ENCODE measurements at places on chromosomes 3 and 15.
A peak's percentile ranks its signal among the peaks of the same experiment; 100 is the strongest.

- no peak for DNase-seq
Observed at GRCh38 chr3:114333180-114333922, 39.5 kb downstream of the TIGIT start.

DNA sequence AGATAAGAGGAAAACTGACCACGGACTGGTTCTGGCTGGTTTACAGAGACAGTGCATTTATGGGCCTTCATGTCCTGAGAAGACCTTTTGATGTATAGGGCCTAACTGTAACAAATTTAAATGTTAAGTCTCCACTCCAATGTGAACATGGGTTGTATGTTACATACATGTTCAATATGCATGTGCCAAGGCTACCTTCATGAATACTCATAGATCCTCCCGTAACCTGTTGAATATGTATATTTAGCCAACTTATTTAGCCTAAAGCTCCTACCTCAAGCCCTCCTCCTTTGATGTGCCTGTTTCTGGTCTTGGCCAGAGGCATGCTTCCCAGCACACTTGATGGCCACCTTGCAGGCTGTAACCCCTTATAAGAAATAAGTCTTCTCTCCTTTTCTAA lies at the start of gene OR5H2:
Gene OR5H2, plus strand, starts transcription at position 301 of the 400 bp plus-strand sequence. CDS start 398 bp downstream, outside the sequence.
- no peak for DNase-seq

GRCh38 chr15:41866263-41866703 lies 27.6 kb downstream of the SPTBN5 start:
- no peak for DNase-seq

- DNase-seq: no peak
Observed at GRCh38 chr3:171225708-171226107, 199.2 kb upstream of the SLC2A2 start.

- DNase-seq: no peak
Observed at GRCh38 chr15:64610257-64610919, 150.0 kb downstream of the ZNF609 start.

- no peak for DNase-seq
Observed at GRCh38 chr3:28406241-28406640, 57.6 kb upstream of the AZI2 start.

GRCh38 chr3:51721062-51721745 lies 14.3 kb downstream of the GRM2 start:
- DNase-seq: no peak

GRCh38 chr3:46087871-46088270 lies 60.6 kb upstream of the XCR1 start:
- no peak for DNase-seq

GRCh38 chr3:172148702-172149565 lies 109.6 kb downstream of the FNDC3B start:
- DNase-seq: no peak

- DNase-seq: no peak
Observed at GRCh38 chr15:85726454-85726853, 68.3 kb downstream of the KLHL25 start.

DNA sequence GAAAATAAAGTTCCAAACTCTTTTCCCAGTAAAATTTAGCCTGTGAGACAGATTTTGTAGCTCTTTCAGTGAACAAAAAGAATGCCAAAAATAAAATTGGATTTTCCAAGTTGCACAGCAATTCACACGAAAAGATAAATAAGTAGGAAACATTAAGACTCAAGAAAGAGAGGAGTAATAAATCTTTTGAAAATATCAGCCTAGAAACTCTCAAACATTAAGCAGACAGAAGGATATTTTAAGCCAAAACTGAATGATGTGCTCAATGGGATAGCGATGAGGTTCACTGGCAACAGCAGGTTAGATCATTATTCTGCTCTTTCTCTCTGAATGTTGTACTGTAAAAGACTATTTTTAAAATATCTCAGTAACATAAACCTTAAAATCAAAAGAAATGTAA lies 115.0 kb downstream of the STAG1 start:
- DNase-seq: no peak

DNA sequence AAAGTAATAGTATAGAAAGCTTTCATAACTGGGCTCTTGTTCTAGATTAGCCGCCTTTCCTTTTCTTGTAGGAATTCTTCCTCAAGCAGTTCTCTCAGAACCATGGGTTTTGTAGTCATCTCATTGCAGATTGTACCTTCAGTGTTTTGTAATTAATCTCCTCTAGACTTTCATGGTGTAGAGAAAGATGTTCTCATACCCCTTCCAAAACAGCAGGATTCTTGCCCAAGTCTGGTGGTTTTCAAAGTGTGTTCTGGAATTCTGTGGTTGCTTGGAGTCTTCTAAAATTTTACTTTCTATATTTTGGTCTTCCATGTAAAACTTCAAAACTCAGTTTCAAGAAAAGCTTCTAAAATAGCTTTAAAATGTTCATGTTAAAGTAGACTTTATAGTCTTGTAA lies 293.8 kb downstream of the PTPRG start:
- DNase-seq: no peak

GRCh38 chr3:56494679-56495322 lies 26.5 kb upstream of the ERC2 start:
- DNase-seq: peak; percentile 63

DNA sequence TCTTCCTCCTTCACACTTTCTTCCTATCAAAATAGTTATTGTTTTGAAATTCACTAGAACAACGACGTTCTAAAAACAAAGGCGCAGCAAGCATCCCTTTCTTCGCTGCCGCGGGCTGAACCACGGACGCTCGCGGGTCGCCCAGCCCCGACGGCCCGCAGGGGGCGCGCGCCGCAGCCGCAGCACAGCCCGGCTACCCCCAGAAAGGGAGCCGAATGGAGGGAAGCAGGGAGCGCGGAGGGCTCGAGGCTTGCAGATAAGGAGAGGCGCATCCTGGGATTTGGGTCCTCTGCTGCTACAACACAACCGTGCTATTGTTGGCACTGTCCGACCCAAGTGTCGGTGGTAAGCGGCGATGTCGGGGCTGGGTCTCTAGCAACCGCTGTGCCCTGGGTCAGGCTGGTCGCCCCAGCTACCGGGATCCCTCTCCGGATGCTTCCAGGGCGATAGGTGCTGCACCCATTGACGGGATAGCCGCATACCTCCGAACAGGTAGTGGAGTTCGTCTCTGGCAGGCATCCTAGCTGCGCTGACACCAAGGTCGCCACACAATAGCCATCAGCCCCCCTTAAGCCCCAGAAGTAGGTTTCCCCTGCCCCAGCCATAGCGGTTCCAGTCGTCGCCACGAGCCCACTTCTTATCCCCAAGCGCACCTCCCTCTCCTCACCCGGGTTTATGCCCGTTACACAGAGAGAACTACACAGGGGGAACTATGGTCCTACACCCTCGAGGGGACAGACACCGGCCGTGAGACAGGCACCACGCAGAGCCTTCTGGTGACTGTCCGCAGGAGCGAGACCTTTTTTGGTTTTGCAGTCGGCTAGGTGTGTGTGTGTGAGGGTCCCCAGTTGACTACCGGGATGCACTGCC lies 6.0 kb downstream of the ONECUT1 start:
- DNase-seq: no peak

DNA sequence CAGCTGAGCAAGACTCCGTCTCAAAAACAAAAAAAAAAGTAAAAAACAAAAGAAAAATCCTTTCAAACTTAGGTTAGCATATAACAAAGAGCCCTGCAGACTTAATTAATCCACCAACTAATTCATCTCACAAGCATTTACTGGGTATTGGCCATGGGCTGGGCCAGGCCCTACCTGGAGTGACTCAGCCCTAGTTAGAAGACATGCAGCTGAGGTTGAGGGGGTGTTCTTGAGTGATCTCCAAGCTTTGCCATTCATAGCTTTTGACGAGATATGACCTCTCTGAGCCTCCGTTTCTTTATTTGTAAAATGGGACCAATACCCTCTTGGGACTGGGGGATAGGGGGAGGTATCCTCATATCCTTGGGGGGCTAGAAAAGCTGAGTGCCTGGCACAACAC lies 7.8 kb downstream of the FBXL22 start:
- no peak for DNase-seq

DNA sequence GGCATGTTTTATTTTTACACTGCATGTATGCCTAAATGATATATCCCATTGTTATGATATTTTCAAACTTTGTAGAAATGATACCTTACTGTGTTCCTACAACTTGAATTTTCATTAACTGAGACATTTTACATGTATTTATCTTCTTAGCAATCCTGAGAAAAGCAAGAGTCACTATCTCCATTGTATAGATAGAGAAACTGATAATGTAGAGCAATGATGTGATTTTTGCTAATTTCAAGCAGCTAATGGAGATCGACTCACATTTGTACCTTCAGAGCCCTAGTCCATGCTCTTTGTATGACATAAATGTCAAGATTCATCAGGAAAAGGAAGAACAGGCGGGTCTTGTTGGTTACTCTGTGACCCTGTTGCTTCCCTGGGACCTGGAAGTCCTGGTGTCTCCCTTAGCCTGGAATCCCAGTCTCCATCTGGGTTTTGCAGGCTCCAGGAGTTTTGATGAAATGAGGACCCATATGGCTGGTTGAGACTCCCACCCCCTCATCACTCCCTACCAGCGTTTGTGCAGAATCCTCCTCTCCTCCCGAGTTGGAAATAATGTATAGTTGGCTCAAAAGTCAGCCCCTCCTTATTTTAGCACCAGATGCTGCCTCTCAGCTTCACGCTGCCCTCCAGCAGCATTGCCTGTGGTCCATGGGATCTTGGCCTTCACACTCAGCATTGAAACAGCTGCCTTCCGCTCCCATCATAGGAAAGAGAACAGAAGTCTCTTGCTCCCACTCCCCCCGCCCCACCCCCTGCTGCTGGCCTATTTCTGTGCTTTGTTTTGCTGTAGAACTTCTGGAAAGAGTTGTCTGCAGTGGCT lies 67.1 kb downstream of the APBA2 start:
- no peak for DNase-seq

- no peak for DNase-seq
Observed at GRCh38 chr15:59817834-59818233, 128.7 kb upstream of the BNIP2 start.

- no peak for DNase-seq
Observed at GRCh38 chr15:70701891-70702568, 61.3 kb downstream of the UACA start.

DNA sequence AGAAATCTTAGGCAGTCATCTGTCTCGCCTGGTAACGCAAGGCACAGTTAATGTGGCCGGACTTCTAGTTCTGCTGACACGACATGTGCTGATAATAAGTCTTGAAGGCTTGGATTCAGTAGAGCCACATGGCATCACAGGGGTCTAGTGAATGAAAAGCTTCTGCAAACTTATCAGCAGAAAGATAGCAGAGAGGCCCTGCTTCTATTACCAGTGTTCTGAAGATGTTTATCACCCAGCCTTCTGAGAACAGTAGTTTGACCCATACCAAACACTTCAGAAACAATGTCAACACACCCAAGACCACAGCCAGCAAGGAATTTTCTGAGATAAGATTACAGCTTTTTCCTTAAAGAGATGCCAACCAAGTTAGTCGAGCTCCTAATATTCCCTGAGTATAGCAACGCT lies 102.7 kb upstream of the UMPS start:
- no peak for DNase-seq

DNA sequence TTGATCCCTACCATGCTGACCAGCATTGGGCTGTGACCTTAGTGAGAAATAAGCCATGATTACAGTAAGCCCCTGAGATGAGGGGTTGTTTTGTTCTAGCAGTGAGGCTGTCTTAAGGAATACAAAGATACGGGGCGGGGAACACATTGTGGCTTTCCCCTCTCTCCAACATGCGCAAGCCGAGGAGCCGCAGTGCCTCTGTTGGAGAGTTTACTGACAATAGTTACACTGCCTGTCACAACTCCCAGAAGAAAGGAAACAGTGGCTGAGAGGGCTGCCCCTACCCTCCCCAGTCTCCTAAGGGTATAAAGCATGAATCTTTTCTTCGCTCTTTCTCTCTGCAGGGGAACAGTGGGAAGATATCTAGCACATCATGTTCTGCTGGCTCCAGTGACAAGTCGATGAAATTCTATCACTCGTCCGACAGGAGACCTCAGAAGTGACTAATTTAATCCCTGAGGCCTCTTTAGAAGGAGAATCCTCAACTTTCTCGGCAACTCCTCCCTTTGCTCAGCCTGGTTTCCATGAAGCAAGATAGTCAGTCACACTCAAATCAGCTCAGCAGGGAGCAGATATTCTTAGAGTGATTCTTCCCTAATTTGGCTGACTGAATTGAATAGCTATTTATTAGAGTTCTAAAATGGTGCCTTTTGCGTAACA lies 409.0 kb upstream of the PROK2 start:
- no peak for DNase-seq

DNA sequence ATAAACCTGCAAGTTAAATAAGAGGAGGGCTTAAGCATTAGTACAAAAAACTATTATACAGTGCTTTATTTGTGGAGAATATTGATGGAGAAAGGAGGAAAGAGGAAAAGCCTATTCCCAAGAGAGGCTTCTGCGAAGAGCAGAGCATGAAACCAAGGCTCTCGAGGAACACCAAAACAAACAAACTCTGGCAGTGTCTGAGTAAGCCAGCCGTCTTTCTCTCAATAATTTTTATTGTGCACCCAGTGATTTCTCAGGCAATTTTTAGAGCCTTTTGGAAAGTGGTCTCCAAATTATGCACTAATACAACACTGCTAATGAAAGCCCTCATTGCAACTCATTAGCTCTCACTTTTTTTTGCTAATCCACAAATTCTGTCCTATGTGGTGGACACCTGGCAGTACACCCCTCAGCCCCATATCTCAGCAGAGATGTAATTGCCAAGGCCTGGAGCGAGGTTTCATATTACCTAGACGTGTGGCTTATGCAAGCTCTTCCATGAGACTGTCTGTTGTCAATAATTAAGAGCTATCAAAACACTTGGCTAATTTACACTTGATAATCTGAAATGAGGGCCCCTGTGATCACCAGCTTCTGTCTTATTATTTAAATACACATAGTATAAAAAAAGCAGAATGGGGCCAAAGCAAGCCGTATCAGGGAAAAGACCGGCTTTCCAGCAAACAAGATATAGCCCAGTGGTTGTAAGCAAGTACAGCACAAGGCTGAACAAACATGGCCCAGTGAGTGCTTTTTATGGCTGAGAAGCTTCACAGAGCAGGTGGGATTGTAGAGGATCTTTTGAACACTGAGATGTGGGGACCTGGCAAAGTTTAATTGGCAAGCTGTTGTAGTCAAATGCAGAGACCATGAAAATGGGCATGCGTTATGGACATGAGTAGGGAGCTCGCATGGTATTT lies 216.9 kb downstream of the ROBO2 start:
- peak; percentile 11 for DNase-seq

Data from NCI-H774 (cell line).